ENCODE measurements at places on chromosomes 13 and 19.

GRCh38 chr13:113918580-113918979, 54.7 kb upstream of the GAS6 start:
- DNase-seq, result no peak

- no peak for DNase-seq
These were observed 96.7 kb downstream of the PCDH9 start for GRCh38 chr13:67133476-67133875.

DNA sequence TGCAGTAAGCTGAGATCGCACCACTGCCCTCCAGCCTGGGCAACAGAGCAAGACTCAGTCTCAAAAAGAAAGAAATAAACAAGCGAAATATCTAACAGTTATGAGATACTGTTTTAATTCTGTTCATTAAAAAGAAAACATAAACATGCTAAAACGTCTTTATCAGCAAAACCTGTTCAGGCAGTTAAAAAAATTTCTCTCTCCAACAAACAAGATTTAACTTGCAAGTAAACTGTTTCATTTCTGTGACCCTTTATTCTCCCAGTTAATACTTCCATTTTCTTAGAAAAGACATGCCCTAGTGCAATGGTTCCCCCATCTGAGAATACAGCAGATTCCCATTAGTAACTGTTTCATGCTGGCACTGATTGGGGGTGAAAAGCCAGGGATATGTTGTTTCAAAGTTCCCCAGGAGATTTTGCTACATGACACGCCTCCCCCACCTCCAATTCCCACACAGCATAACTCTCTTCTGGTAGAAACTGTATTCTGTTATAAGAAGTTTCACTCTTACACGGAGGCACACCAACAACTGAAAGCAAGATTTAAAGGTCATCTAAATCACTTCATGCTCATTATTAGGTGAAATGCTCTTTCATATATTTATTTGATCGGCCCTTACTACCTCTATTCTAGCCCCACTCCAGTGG, 24.4 kb downstream of the ELF1 start:
- no peak for DNase-seq

GRCh38 chr19:44894052-44894400, 3.0 kb downstream of the TOMM40 start:
- DNase-seq, result no peak

- DNase-seq, result peak; percentile 71
These were observed 29.8 kb upstream of the GRTP1 start for GRCh38 chr13:113393563-113394338.

DNA sequence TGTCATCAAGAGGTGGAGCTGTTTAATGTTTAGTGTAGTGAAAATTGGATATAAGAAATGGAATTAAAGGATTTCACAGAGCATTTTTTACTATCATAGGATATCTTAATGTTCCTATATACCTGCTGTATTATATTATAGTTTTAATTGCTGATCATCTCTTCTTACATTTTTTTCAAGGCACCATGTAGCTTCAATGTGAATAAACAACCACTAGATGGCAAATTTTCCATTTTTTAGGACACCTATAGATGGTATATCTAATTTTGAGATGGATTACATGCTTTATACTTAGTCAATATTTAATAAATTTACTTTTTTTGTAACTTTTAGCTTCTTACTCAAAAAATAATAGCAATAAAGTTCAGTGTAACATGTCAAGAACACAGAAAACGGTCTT, 9.0 kb upstream of the ATXN8OS start:
- no peak for DNase-seq

DNA sequence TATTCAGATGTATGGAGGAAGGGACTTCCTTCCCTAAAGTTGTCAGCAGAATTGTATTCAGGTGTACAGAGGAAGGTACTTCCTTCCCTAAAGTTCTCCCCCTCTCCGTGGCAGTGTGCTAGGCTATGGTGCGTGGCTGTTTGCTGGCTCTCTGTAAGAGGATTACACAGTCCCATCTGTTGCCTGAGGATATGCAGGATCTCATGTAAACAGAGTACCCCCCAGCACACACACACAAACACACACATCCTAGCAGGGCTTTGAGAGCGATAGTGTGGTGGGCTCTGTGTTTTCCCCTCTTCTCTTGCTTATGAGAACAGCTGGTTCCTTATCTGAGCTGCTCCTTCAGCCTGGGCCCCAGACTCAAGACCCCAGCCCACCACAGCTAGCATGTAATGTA, 10.3 kb downstream of the NEK5 start:
- no peak for DNase-seq

DNA sequence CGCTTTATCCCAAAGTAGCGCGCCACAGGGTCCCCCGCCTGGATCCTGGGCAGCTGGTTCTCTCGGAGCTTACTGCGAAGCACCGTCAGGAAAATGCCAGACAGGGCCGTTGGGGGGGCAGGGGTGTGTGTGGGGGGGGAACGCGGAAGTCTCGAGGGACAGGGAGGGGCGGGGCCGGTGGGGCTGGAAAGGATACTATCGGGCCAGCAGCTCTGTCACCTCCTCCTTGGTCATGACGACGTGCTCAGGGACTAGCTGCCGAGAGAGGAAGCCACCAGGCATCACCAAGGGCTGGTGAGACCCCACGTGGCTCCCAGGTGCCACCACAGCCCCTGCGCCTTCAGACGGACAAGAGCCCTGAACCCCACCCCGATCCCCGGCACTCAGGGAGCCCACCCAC, 5.3 kb downstream of the POLR2E start:
- DNase-seq, result no peak

GRCh38 chr13:108437496-108437895, 168.0 kb downstream of the TNFSF13B start:
- DNase-seq, result no peak

DNA sequence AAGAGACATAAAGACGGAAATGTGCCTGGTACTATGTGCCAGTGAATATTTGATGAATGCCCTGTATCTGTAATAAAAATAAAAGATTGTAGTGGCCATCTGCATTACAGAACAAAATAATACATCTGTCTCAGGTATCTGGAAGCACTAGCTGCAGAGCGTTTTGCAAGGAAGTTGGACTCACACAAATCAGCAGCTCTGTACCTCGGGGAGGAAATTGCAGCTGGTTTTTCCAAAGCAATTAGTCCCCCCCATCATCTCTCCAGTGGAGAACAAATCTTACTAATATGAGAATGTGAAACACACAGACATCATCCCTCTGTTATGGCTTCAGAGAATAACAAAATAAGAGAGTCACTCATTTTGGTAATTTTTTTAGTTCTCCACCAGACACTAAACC, 245.3 kb downstream of the ITGBL1 start:
- DNase-seq, result no peak

GRCh38 chr13:26623125-26623524, 65.6 kb downstream of the WASF3 start:
- DNase-seq, result no peak

DNA sequence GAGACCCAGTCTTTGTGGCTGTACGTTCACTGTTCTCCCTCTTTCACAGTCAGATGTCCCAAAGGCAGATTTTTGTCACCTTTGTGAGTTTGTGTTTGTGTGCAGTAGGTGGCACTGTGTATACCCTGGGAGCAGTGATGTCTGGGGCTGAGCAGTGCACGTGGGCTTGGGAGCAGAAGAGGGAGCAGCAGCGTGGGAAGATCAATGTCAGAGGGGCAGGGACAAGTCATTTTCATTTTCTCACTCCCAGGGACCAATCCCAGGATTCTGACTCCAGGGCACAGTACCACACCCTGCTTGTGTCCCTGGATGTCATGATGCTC, 2.0 kb upstream of the PSG6 start:
- no peak for DNase-seq

DNA sequence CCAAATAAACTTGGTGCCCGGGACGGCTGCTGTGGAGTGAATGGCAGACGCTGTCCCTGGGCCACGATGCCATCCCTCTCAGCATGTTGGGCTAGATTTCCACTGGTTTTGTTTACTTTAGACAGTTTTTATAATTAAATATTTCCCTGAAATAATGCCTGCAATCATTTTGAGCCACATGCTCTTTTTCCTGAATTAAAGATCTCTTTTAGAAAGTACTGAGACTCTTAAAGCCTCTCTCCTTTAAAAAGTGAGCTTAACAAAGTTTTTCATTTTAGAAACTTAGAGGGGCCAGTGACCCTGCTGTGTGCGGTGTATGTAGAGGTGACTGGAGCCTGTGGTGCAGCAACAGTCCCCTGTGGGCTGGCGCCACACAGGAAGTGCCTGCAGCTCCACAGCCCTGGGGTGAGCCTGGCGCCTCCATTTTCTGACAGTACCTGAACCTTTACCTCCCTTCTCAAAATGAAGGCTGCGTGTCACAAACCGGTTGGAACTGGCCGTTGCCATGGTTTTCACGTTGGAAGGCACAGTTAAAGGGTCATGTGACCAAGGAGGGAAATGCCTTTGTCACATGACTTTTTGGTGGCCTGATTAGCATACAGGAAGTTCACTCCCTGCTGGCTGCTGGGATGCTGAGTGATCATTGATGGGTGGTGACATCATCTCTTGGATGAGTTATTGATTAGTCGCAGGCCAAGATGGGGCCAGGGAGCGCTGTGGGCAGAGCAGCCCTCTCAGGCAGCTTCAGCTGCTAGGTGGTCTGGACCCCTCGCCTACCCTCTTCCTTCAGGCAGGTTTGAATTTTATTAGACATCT, 26.3 kb downstream of the TSSK6 start:
- peak; percentile 67 for DNase-seq

GRCh38 chr13:28867564-28867963, 47.4 kb downstream of the MTUS2 start:
- DNase-seq, result no peak

- no peak for DNase-seq
These were observed 8.7 kb downstream of the PRR12 start for GRCh38 chr19:49599378-49600295.

DNA sequence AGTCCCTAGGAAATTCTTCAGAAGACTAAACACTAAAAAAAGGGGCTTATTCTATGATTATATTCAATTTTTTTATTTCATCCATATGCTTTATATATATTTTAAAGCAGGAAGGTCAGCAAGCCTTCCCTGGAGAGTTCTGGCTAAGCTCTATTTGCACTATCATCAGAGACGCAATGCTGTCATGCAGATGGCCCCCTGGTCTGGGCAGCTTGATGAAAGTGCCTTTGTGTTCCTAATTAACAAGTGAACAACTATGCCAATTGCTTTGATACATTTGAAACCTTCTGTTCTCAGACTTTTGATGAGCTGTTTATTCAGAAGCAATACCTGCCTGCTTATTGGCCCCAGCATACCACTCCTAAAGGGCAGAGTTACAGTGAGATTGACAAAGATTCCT, 1344.6 kb downstream of the OLFM4 start:
- DNase-seq, result no peak

GRCh38 chr13:111282425-111282824, 38.0 kb upstream of the TEX29 start:
- no peak for DNase-seq

DNA sequence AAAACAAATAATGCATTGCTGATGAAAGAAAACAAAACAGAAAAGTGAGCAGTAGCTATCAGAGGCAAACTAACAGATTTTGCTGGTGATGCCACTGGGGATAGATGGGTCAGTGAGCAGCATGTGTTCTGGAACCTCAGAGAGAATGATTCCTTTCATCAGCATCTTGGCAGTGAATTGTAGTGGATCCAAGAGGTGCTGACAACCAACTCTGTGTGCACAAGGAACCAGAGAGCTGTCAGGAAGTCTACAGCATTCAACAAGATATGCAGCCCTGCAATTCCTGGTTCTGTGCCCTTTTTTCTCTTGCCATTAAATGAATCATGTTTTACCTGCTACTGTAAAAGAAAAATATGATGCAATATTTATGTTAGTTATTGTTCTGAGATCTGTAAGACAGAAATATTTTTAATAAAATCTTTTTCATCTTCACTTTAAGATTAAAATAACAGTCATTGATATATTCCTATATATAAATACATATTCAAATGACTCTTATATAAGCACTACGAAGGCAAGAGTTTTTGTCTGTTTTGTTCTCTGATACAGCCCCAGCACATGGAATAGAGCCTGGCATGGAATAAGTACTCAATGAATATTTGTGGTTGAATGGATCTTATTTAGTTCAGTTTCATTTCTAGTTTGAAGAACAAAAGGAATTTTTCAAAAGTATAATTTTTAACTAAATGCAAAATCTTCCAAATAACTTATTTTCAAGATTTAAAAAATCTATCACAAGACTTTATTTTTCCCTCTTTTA, 80.8 kb downstream of the FREM2 start:
- no peak for DNase-seq

- no peak for DNase-seq
These were observed 7.8 kb downstream of the DHX34 start for GRCh38 chr19:47356900-47357299.

- DNase-seq, result no peak
These were observed 18.8 kb upstream of the MTRF1 start for GRCh38 chr13:41282129-41282571.

GRCh38 chr13:48167866-48168265, 65.1 kb upstream of the ITM2B start:
- DNase-seq, result no peak

DNA sequence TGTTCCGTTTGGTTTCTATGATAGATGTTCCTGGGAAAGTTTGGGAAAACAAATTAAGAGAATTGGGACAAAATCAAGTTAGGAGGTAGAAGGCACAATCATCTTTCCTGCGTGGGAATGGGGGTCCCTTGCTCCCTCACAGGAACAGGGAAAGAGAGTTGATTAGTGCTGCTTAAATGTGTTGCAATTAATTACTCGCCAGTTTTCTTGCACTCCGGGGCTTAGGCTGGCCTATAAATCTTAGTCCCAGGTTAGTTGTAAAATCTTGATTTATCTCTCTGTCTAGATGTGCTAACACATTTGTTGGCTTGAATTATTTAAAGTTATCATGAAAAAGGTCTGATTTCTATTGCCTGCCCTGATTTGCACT, 10.1 kb downstream of the B3GLCT start:
- DNase-seq, result no peak

GRCh38 chr19:5394551-5395505, 54.2 kb upstream of the PTPRS start:
- DNase-seq, result no peak

- DNase-seq, result no peak
These were observed 21.7 kb upstream of the SCEL start for GRCh38 chr13:77513719-77514335.

- no peak for DNase-seq
These were observed at the start of gene LRG1 for GRCh38 chr19:4539693-4540581. LRG1 (minus strand) TSS chr19:4540036; CDS start chr19:4540013, 23 bp downstream.

DNA sequence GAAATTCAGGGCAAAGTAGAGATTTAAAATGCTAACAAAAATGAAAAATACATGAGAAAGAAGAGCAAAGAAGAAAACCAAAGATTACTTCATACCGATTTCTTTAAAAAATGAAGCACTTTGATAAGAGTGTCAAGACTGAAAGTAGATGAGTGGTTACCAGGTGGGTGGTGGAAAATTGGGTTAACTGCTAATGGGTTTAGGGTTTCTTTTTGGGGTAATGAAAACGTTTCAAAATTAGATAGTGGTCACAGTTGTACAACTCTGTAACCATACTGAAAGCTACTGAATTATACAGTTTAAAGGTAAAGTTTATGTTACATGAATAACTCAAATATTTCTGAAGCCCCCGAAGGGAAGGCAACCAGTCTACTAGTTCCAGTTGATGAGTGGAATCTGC, 179.4 kb downstream of the NDFIP2 start:
- no peak for DNase-seq
